ENCODE measurements at places on chromosomes 3 and 15.

- DNase-seq: no peak
Observed at GRCh38 chr3:127733781-127734180, 61.0 kb downstream of the ABTB1 start.

DNA sequence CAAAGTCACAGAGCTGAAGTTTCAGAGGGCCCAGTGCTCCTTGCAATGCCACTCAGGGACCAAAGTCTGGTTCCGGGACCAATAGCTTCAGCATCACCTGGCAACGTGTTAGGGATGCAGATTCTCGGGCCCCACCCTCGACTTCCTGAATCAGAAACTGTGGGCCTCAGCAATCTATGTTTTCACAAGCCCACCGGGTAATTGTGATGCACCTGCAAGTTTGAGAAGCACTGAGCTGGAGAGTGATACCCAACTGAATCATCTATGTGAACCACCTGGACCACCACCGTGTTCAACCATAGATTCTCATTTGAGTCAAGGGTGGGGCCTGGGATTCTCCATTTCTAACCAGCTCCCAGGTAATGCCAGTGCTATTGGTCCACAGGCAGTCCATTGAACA, 55.7 kb downstream of the CORO2B start:
- DNase-seq: no peak

- no peak for DNase-seq
Observed at GRCh38 chr3:160673188-160673587, 3.8 kb upstream of the ARL14 start.

GRCh38 chr3:151838574-151839312, 24.8 kb downstream of the AADAC start:
- DNase-seq: no peak

GRCh38 chr3:12813967-12814366, 17.5 kb downstream of the CAND2 start:
- DNase-seq: no peak

- DNase-seq: no peak
Observed at GRCh38 chr3:62374341-62375218, 1.2 kb upstream of the FEZF2 start.

DNA sequence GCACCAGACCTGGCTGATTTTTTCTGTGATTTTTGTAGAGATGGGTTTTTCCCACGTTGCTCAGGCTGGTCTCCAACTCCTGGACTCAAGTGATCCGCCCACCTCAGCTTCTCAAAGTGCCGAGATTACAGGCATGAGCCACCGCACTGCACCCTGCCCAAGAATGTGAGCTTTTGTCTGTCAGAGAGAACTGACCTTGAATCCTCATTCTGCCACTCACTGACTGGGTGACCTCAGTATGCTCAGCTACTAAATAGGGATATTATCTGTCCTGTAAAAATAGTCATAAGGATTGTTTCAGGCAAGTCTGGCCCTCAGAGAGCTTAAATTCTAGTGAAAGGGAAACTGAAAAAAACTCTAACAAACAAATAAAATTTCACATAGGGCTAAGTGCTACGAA, 2.1 kb upstream of the RFT1 start:
- DNase-seq: no peak

- no peak for DNase-seq
Observed at GRCh38 chr3:127959873-127960272, 44.8 kb downstream of the KBTBD12 start.

DNA sequence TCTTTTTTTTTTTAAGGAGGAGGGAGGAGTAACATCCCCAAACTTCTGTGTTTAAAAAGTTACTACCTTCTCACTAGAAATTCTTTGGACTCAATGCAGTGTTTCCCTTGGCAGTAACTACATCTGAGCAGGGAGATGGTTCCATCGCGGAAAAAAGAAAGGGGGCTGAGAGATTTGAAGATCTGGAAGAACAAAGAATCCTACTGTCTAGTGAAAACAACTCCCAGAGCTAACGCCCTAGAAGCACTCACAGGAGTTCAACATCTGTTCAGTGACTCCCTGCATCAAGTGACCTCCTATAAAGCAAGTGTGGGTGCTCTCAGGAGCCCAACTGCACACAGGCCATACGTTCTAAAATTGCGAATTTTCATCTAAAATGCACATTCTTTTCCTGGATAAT, 66.8 kb upstream of the PXYLP1 start:
- no peak for DNase-seq

- no peak for DNase-seq
Observed at GRCh38 chr3:59367150-59367549, 317.3 kb upstream of the CFAP20DC start.

DNA sequence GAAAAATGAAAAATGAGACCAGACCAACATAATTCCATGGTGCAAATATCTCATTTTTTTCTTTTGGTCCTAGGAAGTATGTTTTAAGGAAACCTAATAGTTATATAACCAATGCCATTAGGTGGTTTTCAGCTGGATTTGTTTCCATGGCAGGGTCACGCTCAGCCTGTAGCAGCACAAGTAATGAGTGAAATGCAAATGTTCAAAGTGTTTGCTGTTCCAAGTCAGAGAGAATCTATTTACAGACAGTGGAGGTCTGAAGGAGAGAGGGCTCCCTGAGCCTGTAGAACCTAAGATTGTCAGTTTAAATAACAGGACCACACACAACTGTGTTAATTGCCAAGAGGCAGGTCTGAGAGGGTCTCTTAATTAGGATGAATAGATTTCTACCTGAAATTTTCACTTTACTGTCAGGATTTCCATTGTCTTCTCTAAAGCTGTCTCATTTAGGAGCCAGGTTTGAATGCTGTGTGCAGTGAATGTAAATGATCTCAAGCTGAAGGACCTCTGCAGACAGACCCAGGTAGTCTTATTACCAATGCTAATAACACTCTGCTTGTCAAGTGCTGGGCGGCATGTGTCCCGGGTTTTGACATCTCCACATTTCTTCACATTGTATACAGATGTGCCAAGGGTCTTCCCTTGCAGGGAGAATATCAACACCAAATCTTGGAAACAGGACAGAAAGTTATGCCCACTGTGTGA, 317.3 kb upstream of the NECTIN3 start:
- no peak for DNase-seq

DNA sequence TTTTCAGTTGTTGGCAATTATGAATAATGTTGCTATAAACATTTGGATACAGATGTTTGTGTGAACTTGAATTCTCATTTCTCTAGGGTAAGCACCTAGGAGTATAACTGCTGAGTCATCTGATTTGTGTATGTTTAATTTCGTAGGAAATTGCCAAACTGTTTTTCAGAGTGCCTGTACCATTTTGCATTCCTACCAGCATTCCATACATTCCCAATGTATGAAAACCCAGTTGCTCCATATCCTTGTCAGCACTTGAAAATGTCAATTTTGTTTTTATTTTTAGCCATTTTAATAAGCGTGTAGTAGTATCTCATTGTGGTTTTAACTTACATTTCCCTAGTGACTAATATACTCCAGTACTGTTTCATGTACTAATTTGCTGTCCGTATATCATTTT, 98.5 kb upstream of the TSC22D2 start:
- peak; percentile 27 for DNase-seq

DNA sequence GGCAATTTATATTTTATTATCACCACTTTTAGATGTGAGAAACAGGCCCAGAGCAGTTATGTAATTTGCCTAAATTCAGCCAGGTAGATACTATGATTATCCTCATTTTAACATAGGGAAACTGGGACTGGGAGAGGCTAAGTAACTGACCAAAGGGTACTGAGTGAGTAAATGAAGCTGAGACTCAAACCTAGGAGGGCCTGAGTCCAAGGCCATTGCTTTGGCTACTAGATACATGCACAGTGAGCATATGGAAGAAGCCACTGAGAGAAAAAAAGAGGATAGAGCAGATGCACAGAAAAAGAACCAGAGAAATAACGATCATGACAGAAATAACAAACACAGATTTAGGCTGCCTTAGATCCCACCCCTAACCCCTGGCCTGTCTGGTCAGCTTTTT, 33.6 kb downstream of the USF3 start:
- no peak for DNase-seq

DNA sequence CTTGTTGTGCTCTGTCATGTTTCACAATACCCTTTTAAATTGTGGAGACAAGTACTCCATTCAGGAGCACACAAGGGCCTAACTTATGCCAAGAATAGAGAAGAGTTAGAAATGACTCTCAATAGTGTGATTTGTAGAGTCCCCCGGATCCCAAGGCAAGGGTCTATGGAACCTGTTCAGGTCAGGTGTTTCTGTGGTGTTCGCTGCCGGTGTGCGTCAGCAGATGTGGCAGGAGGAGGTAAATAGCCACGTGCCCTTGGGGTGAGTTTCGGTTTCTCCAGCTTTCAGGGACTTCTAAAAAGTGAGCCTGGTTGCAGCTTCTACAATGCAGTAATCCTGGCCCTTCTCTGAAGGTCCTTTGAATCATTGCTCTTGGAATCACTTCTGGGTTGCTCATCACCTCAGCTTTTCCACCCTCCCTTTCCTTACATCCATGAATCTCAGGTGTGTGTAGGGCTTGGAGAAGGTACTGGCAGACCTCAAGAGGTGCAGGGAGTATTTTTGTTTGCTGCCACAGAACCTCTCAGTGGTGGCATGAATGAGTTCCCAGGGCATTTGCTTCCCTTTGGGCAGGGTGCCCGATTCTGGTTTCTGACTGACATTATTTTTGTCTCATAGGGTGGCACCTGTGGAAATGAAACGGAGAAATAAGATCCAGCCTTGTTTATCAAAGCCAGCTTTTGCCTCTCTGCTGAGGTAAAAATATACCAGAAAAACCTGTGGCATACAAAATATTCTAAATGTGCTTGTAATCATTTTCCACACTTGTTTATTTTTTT, 7.3 kb downstream of the ST3GAL6 start:
- no peak for DNase-seq

DNA sequence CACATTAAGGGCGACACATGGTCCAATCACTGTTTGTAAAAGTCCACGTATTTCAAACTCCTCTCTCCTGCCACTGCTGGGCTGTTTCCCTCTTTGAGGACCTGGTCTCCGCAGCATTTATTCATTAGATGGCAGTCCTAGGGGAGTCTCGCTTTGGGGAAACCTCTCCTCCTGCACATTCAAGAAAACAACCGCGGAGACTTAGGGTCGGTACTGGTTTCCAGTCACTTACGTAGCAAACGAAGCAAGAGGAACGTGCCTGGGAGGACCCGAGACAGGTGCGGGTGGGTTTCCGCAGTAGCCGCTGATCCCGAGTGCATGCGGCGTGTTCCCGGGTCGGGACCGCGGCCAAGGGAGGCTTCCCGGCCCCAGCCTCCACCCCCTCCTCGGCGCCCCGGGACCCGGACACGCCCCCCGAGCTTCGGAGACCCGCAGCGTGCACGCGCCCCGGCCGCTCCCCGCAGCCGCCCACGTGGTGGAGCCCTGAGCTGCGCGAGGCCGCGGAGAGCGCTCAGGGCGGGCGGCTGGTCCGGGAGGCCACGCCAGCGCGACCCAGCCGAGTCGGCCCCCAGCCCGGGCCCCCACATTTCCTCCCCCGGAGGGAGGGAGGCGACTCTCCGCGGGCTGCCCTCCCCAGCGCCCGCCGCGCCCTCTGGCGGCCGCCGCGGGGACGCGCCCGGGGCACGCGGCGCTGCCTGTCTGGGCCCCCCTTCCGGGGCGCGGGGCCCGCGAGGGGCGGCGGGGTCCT, 1.1 kb upstream of the IGF1R start:
- DNase-seq: no peak

- DNase-seq: no peak
Observed at GRCh38 chr3:149174901-149175300, 45.5 kb downstream of the HPS3 start.

- no peak for DNase-seq
Observed at GRCh38 chr15:52636459-52636858, 42.7 kb downstream of the ATOSA start.

- no peak for DNase-seq
Observed at GRCh38 chr3:16106050-16106449, 68.4 kb upstream of the GALNT15 start.

DNA sequence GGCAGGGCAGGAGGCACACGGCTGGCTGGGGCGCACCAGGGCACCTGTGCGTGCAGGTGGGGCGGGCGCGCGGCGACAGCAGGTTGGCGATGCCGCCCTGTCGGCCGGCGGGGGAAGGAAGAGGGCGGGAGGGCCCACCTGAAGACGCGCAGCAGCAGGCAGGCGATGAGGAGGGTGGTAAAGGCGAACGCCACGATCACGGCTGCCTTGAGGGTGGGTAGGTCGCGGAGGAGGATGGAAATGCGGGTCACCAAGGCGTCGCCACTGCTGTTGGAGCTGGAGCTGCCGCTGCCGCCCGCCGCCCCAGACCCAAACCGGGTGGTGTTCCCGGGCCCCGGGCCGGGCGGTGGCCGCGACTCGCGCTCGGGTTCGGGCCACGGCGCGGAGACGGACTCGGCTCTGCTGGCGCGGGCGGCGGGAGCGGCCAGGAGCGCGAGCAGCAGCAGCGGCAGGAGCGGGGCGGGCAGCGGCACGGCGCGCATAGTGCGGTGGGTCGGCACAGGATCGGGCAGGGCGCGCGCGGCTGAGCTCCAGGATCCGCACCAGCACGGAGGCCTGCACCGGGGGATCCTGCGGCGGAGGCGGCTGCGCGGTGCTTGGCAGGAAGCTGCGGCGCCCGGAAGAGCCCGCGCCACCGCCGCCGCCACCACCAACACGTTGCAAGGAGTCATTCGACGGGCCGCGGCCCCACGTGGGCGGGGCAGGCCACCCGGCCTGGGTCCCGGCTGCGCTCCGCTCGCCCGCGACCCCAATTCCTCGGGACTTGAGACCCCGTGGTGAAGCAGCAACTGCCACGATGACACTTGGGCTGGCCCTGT, at the start of gene FAM174B:
TSS of gene FAM174B (minus strand) at position 598 of the 818 bp plus-strand sequence.
- DNase-seq: no peak

DNA sequence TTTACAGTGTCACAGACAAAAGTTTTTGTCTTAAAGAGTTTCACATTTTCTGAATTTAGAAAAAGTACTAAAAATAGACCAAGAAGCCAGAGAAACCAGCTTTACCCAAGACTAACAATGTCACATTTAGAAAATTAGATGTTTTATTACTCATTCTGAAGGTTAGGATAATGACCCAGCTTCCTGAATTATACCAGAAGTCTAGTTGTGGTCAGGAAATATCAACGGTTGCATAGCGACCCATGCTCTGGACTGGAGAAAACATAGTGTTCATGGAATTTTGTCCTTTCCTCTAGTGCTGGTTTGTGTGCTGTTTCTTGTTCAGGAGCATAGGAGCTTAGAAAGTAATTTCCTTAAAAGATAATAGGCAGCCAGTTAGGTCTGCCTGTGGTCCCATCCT, 59.0 kb downstream of the DPPA2 start:
- DNase-seq: no peak

- DNase-seq: no peak
Observed at GRCh38 chr15:43896543-43896942, 69.7 kb downstream of the WDR76 start.

- DNase-seq: no peak
Observed at GRCh38 chr3:134325061-134325705, 49.1 kb downstream of the AMOTL2 start.

GRCh38 chr15:98668566-98669308, 20.4 kb downstream of the IGF1R start:
- DNase-seq: no peak

DNA sequence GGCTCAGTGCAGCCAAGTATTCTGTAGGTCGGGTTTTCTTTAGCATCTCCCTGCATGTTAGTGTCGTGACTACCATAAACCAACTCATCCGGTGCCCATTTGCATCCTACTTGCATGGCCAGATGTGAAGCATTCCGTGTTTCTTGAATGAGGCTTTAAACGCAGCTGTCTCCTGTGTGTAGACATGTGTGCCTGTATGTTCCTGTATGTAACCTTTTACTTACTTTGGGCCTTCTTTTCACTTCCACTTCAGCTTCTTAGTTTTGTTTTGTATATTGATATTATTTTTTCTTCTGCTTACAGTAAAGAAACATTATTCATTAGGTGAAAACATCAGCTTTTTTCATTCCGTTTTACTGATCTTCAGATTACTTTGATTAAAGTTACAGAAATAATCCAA, 267.9 kb downstream of the BBX start:
- DNase-seq: no peak
